ENCODE measurements at places on chromosomes 3 and 15. TPM values are rescaled to one million over a fixed set of nuclear protein-coding genes. Genes with fewer than 3 reads are reported as not detected.

The SLC2A2 gene
- total RNA-seq, result not detected

The LMAN1L gene
- not detected for total RNA-seq

The SCN5A gene
- 0.21 TPM for total RNA-seq

The MST1R gene
- total RNA-seq, result 0.55 TPM

The WDR49 gene
- total RNA-seq, result not detected

The GPR171 gene
- not detected for total RNA-seq

The CHD2 gene
- 61.2 TPM for total RNA-seq

The TBC1D23 gene
- total RNA-seq, result 46.6 TPM

The LEKR1 gene
- total RNA-seq, result 0.59 TPM

The CKMT1A gene
- not detected for total RNA-seq

The EIF4E3 gene
- 12.4 TPM for total RNA-seq

The SH2D7 gene
- not detected for total RNA-seq

The SEMA6D gene
- total RNA-seq, result 4.9 TPM

The GPR176 gene
- 31.2 TPM for total RNA-seq

The OR5H2 gene
- total RNA-seq, result not detected

The TRIM42 gene
- not detected for total RNA-seq

The GPX1 gene
- 87.9 TPM for total RNA-seq

The RLBP1 gene
- not detected for total RNA-seq

The CFAP161 gene
- total RNA-seq, result not detected

The NAALADL2 gene
- 19.8 TPM for total RNA-seq

The CHRNA5 gene
- 1.6 TPM for total RNA-seq

The SCG5 gene
- total RNA-seq, result 2.5 TPM

The DUOXA2 gene
- total RNA-seq, result not detected

The CASR gene
- not detected for total RNA-seq

The TERB2 gene
- total RNA-seq, result not detected

The STAB1 gene
- not detected for total RNA-seq

The ITPKA gene
- 0.36 TPM for total RNA-seq

The ANXA2 gene
- total RNA-seq, result 2,779 TPM

The TUSC2 gene
- 17.0 TPM for total RNA-seq

The PRR23C gene
- total RNA-seq, result not detected

The CFAP91 gene
- total RNA-seq, result not detected

The TRPM1 gene
- total RNA-seq, result not detected

The CCK gene
- total RNA-seq, result not detected

The UBE2E2 gene
- 70.4 TPM for total RNA-seq

The TRANK1 gene
- 18.5 TPM for total RNA-seq

The LSAMP gene
- 1.8 TPM for total RNA-seq

The PLA2G4E gene
- not detected for total RNA-seq

The DNAJC19 gene
- total RNA-seq, result 34.1 TPM
